ENCODE measurements at places on chromosomes 1 and 21.

DNA sequence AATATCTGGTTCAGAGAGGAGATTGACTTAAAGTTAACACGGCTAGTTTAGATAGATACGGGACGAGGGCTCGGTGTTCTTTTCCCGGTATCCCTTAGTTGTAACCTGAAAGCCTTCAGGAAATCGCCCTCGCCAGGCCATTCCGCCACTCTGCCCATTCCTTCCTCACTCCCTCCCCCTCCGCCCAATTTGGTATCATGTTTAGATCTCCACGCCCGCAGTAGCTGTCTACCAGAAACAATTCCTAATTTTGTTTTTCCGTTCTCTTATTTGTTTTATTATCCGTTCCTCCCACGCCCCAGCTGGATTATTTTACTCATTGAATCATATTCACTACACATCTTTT lies 685 bp upstream of the VAMP4 start:
- peak; percentile 46 for DNase-seq

GRCh38 chr1:34828611-34829010 lies 30.9 kb downstream of the SMIM12 start:
- no peak for DNase-seq

DNA sequence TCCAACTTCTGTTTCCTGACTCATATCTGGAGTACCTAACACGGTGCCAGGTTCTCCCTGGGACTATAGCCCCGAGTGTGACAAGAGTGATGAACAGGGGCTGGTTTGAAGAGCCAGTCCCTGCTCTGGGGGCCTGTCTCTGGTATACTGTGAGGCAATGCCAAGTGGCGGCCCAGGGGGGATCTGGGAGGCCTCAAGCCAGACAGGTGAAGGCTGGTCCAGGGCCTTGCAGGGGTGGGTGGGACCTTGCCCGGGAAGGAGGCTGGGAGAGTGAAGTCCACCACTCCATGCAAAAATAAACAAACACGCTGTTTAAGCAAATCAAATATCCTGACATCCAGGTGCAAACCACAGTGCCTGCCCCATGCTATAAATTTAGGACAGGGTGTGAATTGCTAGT lies 6.8 kb upstream of the PLXNA2 start:
- DNase-seq, result no peak

- no peak for DNase-seq
These were observed 26.9 kb downstream of the PTGS2 start for GRCh38 chr1:186653312-186653711.

DNA sequence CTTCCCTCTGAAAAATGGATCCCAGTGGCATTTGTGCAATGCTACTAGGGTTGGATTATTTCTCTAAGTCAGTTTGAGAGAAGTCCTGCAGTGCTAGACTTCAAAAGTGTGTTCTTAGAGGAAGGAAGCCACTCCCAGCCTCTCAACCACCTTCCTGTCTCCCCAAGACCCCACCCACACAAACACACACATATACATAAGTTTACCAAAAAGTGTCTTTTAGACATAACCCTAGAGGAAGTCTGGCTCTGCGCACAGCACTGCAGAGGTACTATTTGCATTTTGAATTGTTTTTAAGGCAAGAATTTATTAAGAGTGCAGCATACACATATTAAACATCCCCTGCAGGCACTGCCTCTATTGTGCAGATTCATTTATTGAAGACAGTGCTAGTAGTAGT lies 127.3 kb downstream of the HHIPL2 start:
- no peak for DNase-seq

GRCh38 chr1:248739572-248740205 lies 15.9 kb downstream of the LYPD8 start:
- DNase-seq, result no peak

DNA sequence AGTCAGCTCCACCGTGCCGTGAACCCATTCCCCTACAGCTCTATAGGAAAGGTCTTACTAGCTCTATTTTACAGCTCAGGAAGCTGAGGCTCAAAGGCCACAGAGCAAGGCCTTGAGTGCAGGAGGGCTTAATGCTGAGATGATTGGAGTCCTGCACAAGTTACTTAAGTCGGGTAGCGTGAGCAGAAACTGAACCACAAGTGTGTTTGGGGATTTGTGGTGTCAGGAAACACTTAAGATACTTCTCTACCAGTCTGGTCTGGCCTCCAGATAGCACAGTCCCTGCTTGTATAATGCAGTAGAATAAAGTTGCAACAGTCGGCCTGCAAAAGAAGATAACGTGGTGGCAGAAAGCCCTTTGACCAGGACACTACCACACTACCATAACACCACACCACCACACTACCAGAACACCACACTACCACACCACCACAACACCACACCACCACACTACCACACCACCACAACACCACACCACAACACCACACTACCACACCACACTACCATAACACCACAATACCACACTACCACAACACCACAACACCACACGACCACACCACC lies 118.1 kb downstream of the SPSB1 start:
- no peak for DNase-seq
